ENCODE measurements at places on chromosomes 16 and 17.

DNA sequence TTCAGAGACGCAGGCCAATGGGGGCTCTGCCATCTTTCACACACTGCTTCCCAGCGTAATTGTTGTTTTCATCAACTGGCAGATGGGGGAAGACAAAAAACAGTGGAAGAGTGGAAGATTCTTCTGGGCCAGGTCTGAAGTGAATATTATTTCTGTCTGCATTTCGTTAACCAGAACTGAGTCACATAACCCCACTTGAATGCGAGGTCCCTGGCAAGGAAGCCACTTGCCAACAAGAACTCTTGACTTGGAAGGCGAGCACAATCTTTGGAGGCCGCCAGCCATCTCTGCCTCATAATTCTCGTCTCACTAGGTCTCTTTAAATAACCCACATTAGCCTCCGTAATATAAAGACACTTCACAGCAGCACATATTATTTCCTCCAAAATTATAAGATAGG lies 75.4 kb downstream of the CYB561 start:
- no peak for DNase-seq

DNA sequence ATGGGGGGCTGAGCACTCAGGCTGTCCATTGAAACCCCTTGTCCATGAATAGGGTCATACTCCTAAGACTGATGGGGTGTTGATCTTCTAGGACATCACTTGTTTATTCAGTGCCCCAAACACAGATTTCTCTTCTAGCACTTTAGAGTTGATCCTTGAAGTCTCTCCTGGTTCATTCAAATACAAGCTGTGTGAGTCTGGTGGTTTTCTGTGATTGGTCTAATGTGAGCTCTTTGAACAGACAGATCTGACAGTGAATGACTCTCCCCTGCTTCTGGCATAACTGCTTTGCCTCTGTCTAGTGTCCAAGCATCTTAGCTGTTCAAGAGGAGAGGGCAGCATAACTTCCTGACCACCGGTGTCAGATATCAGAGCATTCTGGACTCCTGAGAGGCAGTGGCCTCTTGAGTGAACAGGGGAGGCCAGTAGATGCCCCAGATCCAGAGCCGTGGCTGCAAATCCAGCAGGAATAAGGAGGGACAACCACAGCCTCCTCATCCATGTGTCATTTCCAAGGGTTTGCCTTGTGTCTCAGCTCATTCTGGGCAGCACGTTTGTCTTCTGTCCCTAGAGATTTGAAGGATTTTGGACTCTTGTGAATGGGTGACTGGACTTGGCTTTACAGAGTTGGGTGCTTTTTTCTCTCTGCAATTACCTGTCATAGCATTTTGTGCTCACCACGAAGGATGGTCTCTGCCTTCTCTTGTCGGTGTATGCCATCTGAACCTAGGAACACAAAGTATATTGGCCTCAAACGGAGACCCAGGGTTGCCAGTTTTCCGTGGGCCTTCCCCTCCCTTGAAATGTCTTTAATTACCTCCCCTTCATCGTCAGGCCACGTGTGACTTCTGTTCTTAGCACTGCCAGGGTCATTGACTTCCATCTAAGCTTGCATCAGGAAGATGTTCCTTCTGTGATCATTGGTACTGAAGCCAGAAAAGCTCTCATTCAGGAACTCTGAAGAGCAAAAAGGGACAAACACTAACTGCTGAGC lies 13.9 kb upstream of the CLEC18C start:
- no peak for DNase-seq

DNA sequence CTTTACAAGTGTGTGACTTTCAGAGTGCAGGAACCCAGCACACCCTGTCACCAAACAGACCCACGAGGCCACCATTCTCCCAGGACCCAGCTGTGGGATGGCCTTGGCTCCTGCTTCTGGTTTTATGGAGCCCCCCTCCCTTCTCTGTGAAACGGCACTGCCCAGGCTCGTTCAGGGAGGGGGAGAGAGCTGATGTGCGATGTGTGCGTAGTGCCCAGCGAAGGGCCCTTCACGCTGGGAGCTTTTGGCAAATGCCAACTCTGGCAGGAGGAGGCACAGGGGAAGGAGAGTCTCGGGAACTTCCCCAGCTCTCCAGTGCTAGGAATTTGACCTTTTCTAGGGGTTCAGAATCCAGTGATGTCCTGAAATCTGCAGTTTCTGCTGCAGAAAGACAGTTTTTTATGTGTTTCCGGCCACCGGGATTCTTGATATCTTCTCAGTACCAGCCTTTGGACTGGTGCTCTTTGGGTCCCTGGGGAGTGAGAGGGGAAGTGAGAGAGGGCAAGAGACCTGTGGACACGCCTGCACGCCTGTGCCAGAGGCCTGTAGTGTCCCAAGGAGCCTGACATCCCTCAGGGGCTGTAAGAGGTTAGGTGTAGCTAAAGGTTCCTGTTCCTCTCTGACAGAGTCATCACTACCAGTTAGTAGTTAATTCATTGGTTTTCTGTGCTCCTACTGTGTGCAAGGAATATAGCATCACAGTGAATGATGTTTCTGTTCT lies 45.1 kb downstream of the CMIP start:
- no peak for DNase-seq

- DNase-seq = no peak
Observed at GRCh38 chr16:4945560-4946502, 8.9 kb upstream of the PPL start.

- DNase-seq = no peak
Observed at GRCh38 chr17:31830971-31831858, 27.8 kb downstream of the COPRS start.

DNA sequence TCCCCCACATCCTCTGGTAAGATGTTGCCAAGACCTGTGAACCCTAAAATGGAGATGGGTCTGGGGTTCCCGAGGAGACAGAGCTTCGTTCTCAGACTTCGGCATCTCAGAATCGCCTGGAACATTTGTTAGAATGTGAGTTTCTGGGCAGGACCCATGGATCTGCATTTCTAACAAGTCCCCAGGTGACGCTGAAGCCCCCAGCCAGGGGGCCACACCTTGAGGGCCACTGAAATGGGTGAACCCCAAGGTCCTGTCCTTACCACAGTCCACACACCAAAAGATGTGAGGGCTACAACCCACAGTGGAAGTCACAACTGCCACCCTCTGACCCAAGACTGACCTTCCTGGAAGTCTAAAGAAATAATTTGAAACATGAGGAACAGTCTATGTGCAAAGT lies 14.0 kb downstream of the MPP3 start:
- no peak for DNase-seq

GRCh38 chr17:33038740-33039139 lies 47.1 kb downstream of the SPACA3 start:
- DNase-seq = no peak

- no peak for DNase-seq
Observed at GRCh38 chr17:27646232-27646631, 15.2 kb downstream of the LGALS9 start.

DNA sequence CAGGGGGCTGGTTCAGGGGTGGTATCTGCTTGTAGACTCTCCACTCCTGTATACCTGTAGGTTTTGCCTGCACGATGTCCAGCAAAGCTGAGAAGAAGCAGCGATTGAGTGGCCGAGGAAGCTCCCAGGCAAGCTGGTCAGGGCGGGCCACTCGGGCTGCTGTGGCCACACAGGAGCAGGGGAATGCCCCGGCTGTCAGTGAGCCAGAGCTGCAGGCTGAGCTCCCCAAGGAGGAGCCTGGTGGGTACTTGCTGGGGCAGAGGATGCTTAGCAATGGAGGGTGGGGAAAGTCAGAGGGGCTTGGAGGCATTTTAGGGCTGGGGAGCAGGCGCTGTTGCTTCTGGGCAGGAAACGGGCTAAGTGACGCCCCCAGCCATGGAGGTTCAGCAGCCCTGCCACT lies 2.1 kb downstream of the DNAH2 start:
- DNase-seq = no peak

- peak; percentile 36 for DNase-seq
Observed at GRCh38 chr16:58020628-58021521, 4.7 kb upstream of the MMP15 start.

GRCh38 chr17:40041196-40041595 lies 13.0 kb downstream of the MED24 start:
- DNase-seq = no peak

- DNase-seq = no peak
Observed at GRCh38 chr17:32483451-32484019, 3.3 kb upstream of the CDK5R1 start.

GRCh38 chr16:17246974-17247732 lies 223.6 kb downstream of the XYLT1 start:
- DNase-seq = no peak

DNA sequence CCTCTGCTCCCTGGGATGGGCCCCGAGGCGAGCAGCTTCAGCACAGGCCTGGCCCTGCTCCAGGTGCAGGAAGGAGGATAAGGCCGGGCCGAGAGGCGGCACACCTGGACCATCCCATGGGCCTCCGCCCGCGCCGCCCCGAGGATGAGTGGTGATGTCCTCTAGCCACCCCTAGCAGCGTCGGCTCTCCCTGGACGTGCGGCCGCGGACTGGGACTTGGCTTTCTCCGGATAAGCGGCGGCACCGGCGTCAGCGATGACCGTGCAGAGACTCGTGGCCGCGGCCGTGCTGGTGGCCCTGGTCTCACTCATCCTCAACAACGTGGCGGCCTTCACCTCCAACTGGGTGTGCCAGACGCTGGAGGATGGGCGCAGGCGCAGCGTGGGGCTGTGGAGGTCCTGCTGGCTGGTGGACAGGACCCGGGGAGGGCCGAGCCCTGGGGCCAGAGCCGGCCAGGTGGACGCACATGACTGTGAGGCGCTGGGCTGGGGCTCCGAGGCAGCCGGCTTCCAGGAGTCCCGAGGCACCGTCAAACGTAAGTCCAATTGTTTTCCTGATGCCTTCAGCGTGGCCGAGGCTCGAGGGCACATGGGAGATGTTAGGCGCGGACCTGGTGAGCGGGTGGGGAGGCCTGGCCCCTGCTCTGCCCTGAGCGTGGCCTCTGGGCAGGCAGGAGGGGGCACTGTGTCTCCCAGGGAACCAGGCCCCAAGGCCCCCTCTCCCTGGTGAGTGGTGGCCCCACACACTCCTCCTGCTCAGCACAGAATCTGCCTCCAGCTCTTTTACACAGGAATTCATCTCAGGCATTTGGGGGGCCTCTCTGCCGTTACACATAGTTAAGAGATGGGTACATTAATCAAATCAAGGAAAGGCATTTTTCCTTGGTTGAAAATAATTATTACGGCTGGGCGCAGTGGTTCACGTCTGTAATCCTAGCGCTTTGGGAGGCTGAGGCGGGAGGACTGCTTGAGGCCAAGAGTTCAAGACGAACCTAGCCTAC lies 855 bp downstream of the TMEM204 start:
- DNase-seq = no peak

- DNase-seq = no peak
Observed at GRCh38 chr17:27404676-27405075, 51.6 kb upstream of the KSR1 start.

DNA sequence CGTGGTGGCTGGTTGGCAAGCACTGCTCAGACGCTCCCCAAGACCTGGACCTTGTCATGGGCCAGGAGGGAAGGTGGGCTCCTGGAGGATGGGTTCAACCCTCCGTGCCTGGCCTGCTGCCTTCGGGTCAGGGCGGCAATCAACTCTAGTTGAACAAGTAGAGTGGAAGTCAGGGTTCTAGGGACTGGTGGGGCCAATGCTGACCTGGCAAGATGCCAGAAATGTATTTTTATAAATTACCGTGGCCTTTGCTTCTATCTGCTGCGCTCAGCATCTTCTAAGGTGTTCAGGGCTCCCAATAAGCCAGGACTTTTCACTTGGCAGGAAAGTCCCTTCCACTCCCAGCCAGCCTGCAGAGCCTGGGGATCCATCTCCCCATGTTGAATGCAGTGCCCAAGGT lies 207.1 kb upstream of the N4BP1 start:
- no peak for DNase-seq

DNA sequence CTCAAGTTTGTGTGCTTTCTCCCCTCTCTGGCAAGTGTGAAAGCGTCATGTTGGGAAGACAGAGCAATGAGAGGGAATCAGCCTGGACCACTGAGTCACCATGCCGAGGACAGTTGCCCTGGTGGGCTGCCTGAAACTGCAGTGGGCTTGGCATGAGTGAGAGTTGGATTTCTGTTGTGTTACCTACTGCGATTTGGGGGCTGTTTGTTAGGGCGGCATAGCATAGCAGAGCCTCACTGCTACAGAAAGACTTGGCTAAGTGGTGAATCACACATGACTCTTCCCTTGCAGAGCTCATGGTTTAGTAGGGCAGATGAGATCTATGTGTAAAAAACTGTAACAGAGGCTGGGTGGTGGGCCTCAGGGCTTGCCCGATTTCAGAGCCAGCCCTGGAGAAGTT lies 324.6 kb downstream of the C16orf95 start:
- no peak for DNase-seq

DNA sequence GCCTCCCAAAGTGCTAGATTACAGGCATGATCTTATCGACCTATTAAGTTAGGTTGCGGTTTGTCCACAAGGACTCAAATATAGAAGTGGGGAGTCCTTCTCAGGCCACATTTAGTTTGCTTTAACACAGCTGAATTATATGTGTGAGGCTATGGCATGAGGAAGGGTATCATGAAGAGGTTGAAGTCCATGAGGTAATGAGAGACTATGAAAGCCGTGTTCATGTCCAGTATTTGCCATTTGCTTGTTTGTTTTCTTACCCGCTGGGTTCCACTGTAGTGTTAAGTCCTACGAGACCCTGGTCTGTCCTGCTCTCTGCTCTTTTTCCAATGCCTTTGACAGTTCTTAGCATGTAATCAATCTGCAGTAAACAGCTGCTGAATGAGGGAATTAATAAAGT lies 1072.4 kb upstream of the EEF2KMT start:
- no peak for DNase-seq

- no peak for DNase-seq
Observed at GRCh38 chr17:48491527-48492273, 39.1 kb downstream of the HOXB1 start.

- DNase-seq = no peak
Observed at GRCh38 chr17:18237461-18237860, 12.0 kb downstream of the LLGL1 start.

- no peak for DNase-seq
Observed at GRCh38 chr17:63681530-63681929, 18.4 kb downstream of the LIMD2 start.

- no peak for DNase-seq
Observed at GRCh38 chr16:89759746-89760340, 38.5 kb downstream of the ZNF276 start.

- no peak for DNase-seq
Observed at GRCh38 chr17:49551221-49552069, 24.2 kb upstream of the NXPH3 start.

DNA sequence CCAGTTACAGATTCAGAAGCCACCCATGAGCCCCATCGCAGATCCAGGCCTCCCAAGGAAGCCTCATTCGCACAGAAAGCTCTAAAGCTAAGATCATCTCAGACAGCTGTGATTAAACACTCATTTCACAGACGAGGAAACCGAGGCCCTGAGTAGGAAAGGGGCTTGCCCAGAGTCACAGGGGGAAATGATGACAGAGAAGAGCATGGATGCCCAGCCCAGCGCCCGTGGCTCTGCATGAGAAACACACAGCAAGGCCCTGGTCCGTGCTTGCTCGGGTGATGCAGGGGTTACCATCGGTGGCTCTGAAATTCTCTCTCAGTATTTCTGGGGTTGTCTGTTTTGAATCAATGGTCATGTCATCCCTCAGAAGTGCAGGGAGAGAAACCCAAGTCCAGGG lies 109.6 kb downstream of the C16orf78 start:
- DNase-seq = no peak

Measured in T-helper 17 cell (primary cell).